ENCODE measurements at places on chromosomes 2 and 18.

DNA sequence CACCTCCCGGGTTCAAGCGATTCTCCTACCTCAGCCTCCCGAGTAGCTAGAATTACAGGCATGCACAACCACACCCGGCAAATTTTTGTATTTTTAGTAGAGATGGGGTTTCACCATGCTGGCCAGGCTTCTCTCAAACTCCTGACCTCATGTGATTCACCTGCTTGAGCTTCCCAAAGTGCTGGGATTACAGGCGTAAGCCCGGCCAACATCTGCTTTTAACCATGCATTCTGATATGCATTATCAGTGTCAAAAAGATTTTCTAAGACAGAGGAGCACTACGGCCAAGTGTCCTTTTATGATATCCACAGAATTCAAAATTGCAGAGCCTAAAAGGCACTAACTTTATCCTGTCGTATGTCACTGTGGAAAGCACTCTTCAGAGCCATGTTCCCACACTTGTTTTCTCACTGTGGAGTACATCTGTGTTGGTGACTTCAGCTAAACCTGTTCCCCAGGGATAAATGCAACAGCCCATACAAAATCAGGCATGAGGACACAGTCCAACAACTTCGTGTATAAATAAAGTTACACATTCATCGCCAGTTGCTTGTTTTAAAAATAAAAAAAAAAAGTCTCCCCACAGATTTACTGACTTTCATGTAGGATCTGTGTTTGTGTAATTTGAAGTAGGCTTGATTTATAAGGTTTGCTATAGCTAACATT lies 56.4 kb downstream of the STK25 start:
- no peak for DNase-seq

DNA sequence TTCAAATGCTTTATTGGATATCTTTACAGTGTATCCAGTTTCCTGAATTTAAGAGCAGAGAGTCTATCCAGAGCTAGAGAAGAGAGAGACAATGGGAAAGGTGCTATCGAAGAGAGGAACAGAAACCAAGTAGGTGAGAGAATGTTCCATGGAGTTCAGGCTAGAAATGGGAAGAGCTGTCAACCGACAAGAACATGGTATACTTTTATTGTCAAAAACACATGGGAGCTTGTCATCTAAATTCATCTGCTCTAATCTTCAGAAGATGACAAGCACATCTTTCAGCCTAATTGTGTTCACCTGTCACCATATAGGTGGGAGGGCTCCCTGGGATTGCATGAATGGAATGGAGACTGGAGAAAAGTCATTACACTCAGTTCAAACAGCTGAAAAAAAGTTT lies 690.4 kb upstream of the LRATD1 start:
- DNase-seq = no peak

- peak; percentile 42 for DNase-seq
These were observed 1111.6 kb upstream of the ZEB2 start for GRCh38 chr2:145631561-145631960.

DNA sequence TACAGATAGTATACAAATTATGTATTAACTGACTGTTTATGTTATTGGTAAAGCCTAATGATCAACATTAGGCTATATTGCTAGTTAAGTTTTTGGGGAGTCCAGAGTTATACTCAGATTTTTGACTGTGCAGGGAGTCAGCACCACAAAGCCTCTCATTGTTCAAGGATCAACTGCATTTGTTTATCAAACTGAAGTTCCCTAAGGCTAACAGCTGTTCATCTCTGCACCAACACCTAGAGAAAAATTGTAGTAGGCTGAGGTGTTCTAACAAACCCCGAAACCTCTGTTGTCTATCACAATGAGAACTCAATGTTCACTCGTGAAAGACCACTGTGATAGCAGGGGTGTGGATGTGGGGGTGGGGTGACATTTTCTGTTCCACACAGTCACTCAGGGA lies 97.7 kb downstream of the HNMT start:
- no peak for DNase-seq

GRCh38 chr2:3970791-3971651 lies 267.6 kb downstream of the DCDC2C start:
- DNase-seq = no peak

- peak; percentile 97 for DNase-seq
These were observed 51.8 kb upstream of the RAB27B start for GRCh38 chr18:54776282-54776977.

GRCh38 chr2:172299741-172300140 lies 127.6 kb upstream of the ITGA6 start:
- peak; percentile 49 for DNase-seq

DNA sequence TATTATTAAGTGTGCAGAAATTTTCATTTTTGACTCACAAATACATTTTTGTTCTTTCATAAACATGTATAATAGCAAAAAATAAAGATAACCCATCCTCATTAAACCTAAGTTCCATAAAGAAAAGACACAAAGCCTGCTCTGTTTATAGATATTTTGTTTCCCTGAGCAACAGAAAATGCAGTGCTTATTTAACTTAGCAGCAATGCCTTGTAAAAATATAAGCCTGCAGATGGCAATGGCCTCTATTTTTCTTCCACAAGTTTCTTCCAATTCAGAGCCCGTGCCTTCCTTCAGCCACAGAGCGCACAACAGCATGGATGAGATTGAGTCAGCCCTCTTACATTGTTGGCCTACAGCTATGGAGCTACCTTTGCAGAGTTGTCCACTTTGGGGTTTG lies 43.6 kb downstream of the PKP4 start:
- no peak for DNase-seq

GRCh38 chr2:161915121-161915520 lies 158.9 kb downstream of the DPP4 start:
- DNase-seq = peak; percentile 68

DNA sequence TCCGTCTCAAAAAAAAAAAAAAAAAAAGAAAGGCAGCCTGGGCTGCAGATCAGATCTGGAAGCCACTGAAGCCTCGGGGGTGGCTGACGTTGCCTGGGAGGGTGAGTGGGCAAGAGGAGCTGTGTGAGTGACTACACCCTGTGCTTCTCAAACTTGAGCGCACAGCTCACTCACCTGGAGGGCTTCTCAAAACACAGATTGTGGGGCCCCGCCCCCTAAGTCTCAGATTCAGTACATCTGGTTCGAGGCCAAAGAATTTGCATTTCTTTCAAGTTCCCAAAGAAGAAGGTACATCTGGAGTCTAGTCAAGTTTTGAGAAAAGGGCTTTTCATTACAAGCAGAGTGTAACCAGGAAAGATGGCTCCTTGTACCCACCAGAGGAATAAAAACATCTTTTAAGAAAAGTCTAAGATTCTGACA lies 97.7 kb upstream of the CAB39 start:
- no peak for DNase-seq

- DNase-seq = peak; percentile 74
These were observed 331.6 kb downstream of the DYSF start for GRCh38 chr2:71784734-71785511.

DNA sequence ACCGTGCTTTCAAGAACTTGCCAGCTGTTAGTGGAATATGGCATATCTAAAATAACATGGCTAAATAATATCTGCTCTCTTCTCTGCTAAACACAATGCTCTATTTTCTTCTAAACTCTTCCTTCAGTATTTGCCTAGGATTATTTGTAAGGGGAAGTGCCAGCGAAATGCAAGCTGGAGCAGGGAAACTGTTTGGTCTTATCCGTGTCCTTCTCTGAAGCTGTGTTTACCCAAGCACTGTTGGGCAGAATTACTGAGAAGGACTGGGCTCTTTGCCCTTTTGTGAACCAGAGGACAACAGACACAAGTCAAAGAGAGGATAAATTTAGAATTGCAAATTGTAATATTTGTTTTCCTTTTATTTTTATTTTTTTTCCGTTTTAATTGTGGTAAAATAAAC lies 23.6 kb downstream of the CPO start:
- DNase-seq = no peak

- no peak for DNase-seq
These were observed 51.5 kb downstream of the KLHL29 start for GRCh38 chr2:23436346-23437098.

GRCh38 chr2:157420771-157421323 lies 23.0 kb downstream of the CYTIP start:
- no peak for DNase-seq

GRCh38 chr18:67553437-67553836 lies 36.9 kb upstream of the DSEL start:
- no peak for DNase-seq

GRCh38 chr18:8046441-8046840 lies 479.3 kb downstream of the PTPRM start:
- DNase-seq = peak; percentile 68

- DNase-seq = no peak
These were observed 171.2 kb downstream of the ASB1 start for GRCh38 chr2:238597638-238598528.

DNA sequence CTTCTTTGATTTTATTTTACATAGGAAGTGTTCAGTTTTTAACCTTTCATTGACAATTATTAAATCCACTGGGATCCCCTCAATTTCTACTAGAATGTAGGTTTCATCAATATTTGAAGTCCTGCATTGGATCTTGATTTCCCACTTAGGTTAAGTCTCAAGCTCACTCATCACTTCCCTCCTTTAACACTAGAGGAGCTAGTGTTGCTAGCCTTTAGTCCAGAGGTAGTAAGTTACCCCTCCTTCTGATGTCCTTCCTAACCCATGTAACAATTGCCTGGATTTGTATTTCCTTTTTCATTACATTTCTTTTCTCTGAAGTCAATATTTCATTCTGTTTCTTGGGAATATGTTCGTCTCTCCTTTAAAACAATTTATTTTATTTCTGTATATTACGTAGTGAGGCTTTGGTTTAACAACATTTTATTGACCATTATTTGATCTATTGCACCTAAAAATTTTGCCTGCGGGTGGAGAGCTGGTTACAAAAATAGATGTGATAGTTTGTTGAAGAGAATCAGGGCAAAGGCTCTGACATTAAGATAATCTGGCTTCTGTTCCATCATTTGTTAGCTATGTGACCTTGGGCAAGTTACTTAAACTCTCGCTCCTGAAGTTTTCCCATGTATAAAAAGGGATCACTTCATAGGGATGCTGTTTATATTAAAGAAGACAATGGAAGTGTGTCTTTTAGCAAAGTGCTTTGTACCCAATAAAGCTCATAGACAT lies 833.0 kb downstream of the SLC4A3 start:
- no peak for DNase-seq

DNA sequence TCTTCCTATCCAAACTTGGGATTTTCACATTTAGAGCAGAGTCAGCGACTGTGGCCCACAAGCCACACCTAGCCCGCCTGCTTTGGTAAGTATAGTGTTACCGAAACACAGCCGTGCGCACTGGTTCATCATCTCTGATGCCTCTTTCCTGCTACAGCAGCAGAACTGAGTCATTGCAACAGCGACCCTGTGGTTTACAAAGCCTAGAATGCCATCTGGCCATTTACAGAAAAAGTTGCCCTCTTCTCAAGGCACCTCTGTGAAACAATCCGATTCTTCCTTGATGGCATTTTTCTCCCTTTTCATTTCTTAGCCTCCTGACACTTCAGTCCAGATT lies 10.7 kb upstream of the IAH1 start:
- no peak for DNase-seq

GRCh38 chr2:166127217-166128155 lies at the start of gene SCN1A:
TSS of gene SCN1A (minus strand) at chr2:166128020. CDS start at chr2:166073621, 54,399 bp downstream.
- peak; percentile 38 for DNase-seq
